ENCODE measurements at places on chromosomes 7 and 10. TPM values are rescaled to one million over a fixed set of nuclear protein-coding genes. Genes with fewer than 3 reads are reported as not detected.

Gene INMT
- not detected for total RNA-seq

GRCh38 chr7:33287738-33288137 lies 158.4 kb downstream of the BBS9 start:
- no peak for DNase-seq

DNA sequence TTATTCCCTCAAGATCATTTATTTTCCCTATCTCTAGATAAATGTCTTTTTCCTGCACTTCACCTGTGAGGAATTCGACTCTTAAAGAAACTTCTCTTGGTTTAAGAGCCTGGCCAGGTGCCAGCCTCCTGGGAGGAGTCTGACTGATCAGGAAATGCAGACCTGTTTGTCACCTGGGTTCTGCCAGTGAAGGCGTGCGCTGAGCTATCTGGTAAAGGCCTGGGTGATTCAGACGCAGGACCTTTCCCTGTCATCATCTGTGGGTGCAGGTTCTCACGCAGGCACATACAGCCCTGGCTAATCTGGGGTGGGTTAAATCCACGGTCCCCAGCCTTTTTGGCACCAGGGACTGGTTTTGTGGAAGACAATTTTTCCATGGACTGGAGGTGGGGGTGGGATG lies 65.3 kb upstream of the AQP1 start:
- DNase-seq: no peak

- DNase-seq: no peak
Measured at GRCh38 chr10:109851616-109852474, 71.5 kb downstream of the XPNPEP1 start.

GRCh38 chr10:121426307-121426706 lies 171.9 kb downstream of the FGFR2 start:
- no peak for DNase-seq

GRCh38 chr10:124243702-124244121 lies 150.3 kb upstream of the CHST15 start:
- no peak for DNase-seq
